ENCODE measurements at places on chromosomes 6 and 20.

DNA sequence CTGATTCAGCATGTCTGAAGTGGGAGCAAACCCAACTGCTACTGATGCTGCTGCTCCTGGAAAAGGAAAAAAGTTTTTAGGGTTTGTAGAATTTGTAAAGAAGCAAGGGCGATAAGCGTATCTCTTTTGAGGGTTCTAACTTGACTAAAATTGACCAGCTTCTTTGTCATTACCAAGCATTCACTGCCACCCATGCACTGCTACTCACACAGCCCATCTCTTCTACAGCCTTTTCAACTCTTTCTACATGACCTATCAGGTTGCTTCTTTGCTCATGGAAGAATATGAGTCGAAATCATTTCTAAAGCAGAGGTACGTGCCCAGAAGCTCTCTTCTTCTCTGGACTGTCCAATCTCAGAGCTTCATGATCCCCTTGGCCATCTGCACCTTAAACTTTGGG, 570.9 kb downstream of the EPHA7 start:
- no peak for DNase-seq

DNA sequence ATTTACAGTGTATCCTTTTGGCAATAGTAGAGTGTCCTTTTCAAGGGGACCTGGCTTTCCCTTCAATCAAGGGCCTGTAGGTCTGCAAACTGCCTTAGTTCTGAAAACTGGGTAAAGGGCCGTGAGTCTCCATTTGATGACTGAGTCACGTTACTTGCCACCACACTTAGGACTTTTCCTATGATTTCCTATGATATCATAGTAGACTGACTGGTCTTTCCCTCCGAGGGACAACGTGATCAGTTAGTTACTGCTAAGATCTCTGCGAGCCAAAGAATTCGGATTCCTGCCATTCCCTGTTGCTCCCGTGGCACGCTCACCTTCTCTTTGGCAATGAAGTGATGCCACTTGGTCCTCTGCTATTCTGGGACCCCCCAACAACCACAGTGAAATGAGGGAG, 8.4 kb downstream of the ZNF831 start:
- DNase-seq, result no peak

- DNase-seq, result peak; percentile 77
These were observed 184.4 kb downstream of the GJA10 start for GRCh38 chr6:90078513-90079289.

GRCh38 chr20:8353512-8353911, 221.4 kb downstream of the PLCB1 start:
- no peak for DNase-seq

DNA sequence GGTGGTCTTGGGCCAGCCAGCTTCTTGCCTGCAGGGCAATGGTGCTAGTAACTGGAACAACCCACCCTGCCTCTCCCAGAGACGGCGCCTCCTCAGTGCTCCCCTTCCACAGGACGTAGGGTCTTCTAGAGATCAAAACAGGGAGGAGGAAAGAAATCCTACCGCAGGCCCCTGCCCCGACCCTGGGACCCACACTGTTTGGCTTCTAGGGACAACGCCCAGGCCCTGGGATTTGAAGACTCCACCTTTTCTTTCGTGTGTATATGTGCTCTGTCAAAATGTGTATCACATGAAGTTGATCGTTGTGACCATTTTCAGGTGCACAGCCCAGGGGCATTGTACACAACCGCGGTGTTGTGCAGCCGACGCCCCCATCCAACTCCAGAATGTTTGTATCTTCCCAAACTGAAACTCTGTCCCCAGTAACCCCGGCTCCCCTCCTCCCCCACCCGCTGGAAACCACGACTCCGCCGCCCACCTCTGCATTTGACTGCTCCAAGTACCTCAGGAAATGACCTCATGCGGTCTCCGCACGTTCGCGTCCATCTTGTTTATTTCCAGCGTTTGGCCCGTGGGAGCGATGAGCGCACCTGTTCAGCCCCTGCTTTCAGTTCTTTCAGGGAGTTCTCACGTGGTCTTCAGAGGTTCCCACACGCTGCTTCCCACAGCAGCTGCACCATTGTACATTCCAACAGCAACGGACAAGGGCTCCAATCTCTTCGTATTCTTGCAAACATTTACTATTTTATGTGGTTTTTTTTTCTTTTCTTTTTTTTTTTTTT, 3.4 kb upstream of the BHLHE23 start:
- peak; percentile 77 for DNase-seq

- DNase-seq, result no peak
These were observed 5.1 kb upstream of the MAP1LC3A start for GRCh38 chr20:34553366-34553867.

GRCh38 chr6:109867970-109868358, 110.1 kb upstream of the GPR6 start:
- no peak for DNase-seq

GRCh38 chr6:137973201-137973600, 106.1 kb downstream of the TNFAIP3 start:
- DNase-seq, result no peak

DNA sequence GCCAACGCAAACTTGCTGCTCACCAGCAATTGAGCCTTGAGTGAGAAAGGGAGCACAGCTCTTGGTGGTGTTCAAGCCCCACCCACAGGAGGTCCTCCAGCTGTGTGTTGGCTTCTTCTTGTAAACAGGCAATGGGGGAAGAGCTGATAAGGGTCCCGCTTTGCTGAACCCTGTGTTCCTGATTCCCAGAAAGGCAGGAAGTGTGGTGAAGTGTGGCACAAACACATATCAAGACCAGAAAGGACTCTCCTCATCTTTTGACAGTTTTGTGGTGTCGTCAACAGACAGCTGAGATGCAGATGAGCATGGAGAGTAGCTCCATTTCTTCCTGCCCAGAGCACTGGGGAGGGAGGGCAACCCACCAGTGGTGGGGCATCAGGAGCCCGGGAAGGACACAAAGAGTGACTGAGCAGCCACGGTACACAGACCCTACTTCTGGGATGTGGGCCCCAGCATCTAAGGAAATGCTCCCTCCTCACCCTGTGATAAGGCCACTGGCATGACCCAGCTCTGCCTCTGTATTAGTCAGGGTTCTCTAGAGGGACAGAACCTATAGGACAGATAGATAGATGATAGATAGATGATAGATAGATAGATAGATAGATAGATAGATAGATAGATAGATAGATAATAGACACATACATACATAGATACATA, 188.9 kb upstream of the TAB2 start:
- no peak for DNase-seq

- DNase-seq, result no peak
These were observed 87.5 kb downstream of the DACT2 start for GRCh38 chr6:168232062-168232461.

- no peak for DNase-seq
These were observed 319.9 kb downstream of the CBLN4 start for GRCh38 chr20:55685425-55685824.

DNA sequence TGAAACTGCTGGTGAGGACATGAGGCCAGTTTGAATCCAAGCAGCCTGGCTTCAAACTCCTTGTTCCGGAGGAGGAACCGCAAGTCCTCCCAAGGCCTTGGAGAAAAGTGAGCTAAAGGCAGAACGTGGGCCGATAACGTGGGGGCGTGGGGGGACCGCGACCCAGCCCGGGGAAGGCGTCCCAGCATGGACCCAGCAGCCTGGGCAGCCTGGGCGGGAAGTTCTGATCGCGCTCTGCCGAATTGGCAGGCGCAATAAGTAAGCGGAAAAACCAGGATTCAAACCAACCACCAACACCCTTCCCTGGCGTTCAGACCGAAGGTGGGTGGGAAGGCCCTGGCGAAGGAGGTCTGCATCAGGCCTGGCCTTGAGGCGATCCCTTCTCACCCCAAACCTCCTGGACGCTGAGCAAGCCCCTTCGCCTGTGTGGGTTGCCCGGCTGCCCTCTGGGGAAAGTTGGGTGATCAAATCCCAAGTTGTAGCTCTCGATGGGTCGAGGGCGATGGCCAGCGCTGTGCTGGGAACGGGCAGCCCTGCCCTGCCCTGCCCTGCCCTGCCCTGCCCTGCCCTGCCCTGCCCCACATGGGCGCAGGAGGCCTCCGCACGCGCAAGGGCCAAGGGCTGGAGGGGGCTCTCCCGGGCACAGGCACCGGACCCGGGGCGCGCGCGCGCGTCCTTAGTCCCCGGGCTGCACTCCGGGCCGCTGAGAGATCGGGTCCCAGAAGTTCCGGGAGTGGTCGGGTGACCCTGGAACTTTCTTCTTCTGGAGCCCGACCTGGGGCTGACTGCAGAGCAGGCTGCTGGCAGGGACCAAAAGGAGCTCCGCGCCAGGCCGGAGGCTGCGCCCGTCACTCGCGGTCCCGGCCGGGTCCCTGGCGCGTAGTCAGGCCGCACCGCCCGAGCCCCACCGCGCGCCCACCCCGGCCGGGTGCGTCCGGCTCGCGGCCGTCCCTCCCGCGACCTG, 637 bp upstream of the SLC22A3 start:
- no peak for DNase-seq

- peak; percentile 71 for DNase-seq
These were observed 3.5 kb upstream of the LTA start for GRCh38 chr6:31568537-31568961.

- no peak for DNase-seq
These were observed 51.4 kb downstream of the ZDHHC14 start for GRCh38 chr6:157432231-157432891.

- no peak for DNase-seq
These were observed 523.6 kb upstream of the EYS start for GRCh38 chr6:66230591-66230990.

DNA sequence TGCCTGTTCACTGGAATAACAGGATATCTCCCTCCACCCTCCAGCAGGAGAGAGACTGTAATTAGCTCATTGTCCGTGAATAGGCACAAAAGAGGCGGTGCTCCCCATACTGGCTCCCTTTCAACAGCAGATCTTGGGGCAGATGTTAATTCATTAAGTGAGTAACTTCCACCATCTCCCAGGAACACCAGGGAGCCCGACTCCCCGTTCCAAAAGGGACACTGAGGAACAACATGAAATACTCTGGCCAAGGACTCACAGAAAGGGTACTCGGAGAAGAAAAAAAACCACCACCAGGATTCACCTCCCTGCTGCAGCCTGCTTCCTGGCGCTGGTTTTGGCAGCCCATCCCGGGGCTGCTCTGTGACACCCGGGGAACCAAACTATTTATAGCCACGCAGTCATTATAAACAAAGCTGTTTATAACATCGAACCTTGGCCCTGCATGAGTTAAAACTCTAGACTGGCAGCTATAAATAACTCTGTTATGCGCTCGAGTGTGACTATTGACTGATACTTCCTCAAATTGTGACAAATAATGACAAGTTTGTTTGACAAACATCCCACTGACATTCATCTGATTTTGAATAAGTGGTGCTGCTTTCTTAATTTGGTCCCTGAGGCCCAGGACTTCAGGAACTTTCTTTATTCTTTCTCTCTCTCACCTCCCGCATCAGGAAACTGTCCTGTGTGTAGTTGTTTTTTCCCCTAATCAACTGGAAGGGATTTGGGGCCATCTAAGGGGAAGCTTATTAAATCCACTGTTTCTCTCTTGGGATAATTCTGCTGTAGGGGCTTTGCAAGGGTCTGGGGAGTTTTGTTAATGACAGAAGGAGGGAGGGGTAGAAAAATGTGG, 521.6 kb downstream of the CD83 start:
- no peak for DNase-seq

- peak; percentile 91 for DNase-seq
These were observed 95.4 kb downstream of the KHDC1L start for GRCh38 chr6:73129653-73130443.

- DNase-seq, result peak; percentile 87
These were observed 10.6 kb downstream of the TOX2 start for GRCh38 chr20:43925215-43925614.

GRCh38 chr6:110511401-110511800, 35.0 kb upstream of the SLC22A16 start:
- no peak for DNase-seq

DNA sequence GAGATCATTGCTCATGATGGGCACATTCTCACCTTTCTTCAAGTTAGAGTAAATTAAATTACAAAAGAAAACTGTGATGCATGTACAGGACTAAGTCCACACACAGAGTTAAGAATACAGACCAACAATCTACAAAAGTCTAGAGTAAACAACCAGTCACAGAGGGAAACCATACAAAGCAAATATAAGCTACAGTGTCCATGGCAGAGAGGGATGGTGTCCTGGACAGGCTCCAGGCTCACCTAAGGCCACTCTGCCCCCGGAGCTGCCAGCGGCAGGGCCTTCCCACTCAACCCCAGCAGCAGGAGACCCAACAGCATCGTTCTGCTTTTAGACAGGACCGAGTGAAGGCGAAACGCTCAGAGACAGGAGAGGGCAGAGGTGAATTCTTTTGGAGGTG, 16.0 kb downstream of the PDE10A start:
- DNase-seq, result no peak

GRCh38 chr6:150631283-150631983, 31.7 kb downstream of the PLEKHG1 start:
- DNase-seq, result peak; percentile 51

- DNase-seq, result no peak
These were observed 10.5 kb upstream of the ESR1 start for GRCh38 chr6:151796842-151797530.
